GM23248 (cell line): ENCODE measurements at places on chromosomes 2 and 18. TPM values are rescaled to one million over a fixed set of nuclear protein-coding genes. Genes with fewer than 3 reads are reported as not detected.

The BCL2 gene
- 1.0 and 1.5 TPM in 2 replicates for total RNA-seq

The IL37 gene
- not detected in 2 replicates for total RNA-seq

The NPHP1 gene
- total RNA-seq, result 2.0 and 3.1 TPM in 2 replicates

The TUBA3E gene
- not detected in 2 replicates for total RNA-seq

The MC4R gene
- total RNA-seq, result 0.32 TPM in 1 of 2 replicates, not detected in the other

The TMEM169 gene
- under 0.01 TPM in 1 of 2 replicates, not detected in the other for total RNA-seq

The CAPN13 gene
- not detected in 2 replicates for total RNA-seq

The SATB2 gene
- total RNA-seq, result 6.3 and 9.9 TPM in 2 replicates

The FRZB gene
- total RNA-seq, result 0.32 TPM in 1 of 2 replicates, not detected in the other

- H3K27ac ChIP-seq, result no peak overlapping the region
- H3K36me3 ChIP-seq, result no peaks in the 10 kb centered on the region
- no peak overlapping the region for H3K4me3 ChIP-seq
- 0 out of 2 replicates have a peak, but pooled peaks cover 3% of the 10 kb centered on the region for H3K27me3 ChIP-seq
- no peaks in the 10 kb centered on the region for H3K4me1 ChIP-seq
These were observed 220.2 kb upstream of the PIEZO2 start for GRCh38 chr18:11369556-11369955.

GRCh38 chr2:200751786-200752185 lies 59.9 kb upstream of the BZW1 start:
- peaks cover 11% of the 10 kb centered on the region; the same call in 1 of the 2 replicates for H3K4me1 ChIP-seq
- H3K4me3 ChIP-seq, result no peak overlapping the region
- H3K27ac ChIP-seq, result no peak overlapping the region
- H3K27me3 ChIP-seq, result no peaks in the 10 kb centered on the region
- no peaks in the 10 kb centered on the region for H3K36me3 ChIP-seq

GRCh38 chr18:56246916-56247315 lies 391.5 kb downstream of the TXNL1 start:
- no peak overlapping the region for H3K27ac ChIP-seq
- H3K4me3 ChIP-seq, result no peak overlapping the region
- no peak for DNase-seq
- H3K4me1 ChIP-seq, result peaks cover 13% of the 10 kb centered on the region
- H3K27me3 ChIP-seq, result no peaks in the 10 kb centered on the region
- no peaks in the 10 kb centered on the region for H3K36me3 ChIP-seq

GRCh38 chr18:44838971-44839666 lies 158.4 kb downstream of the SETBP1 start:
- no peaks in the 10 kb centered on the region for H3K36me3 ChIP-seq
- no peak overlapping the region for H3K4me3 ChIP-seq
- H3K27me3 ChIP-seq, result no peaks in the 10 kb centered on the region
- peak; percentile 69 for DNase-seq

- H3K27ac ChIP-seq, result no peak overlapping the region
These were observed 8.7 kb downstream of the STK17B start for GRCh38 chr2:196162586-196163175.

- H3K27me3 ChIP-seq, result no peaks in the 10 kb centered on the region
- H3K4me3 ChIP-seq, result no peak overlapping the region
- DNase-seq, result no peak
- no peaks in the 10 kb centered on the region for H3K4me1 ChIP-seq
These were observed 131.5 kb downstream of the TMEM17 start for GRCh38 chr2:62374301-62375112.

GRCh38 chr2:234739061-234739460 lies 212.8 kb upstream of the SH3BP4 start:
- H3K36me3 ChIP-seq, result no peaks in the 10 kb centered on the region
- H3K4me1 ChIP-seq, result no peaks in the 10 kb centered on the region
- no peak overlapping the region for H3K27ac ChIP-seq
- no peak for DNase-seq
- H3K4me3 ChIP-seq, result no peak overlapping the region

DNA sequence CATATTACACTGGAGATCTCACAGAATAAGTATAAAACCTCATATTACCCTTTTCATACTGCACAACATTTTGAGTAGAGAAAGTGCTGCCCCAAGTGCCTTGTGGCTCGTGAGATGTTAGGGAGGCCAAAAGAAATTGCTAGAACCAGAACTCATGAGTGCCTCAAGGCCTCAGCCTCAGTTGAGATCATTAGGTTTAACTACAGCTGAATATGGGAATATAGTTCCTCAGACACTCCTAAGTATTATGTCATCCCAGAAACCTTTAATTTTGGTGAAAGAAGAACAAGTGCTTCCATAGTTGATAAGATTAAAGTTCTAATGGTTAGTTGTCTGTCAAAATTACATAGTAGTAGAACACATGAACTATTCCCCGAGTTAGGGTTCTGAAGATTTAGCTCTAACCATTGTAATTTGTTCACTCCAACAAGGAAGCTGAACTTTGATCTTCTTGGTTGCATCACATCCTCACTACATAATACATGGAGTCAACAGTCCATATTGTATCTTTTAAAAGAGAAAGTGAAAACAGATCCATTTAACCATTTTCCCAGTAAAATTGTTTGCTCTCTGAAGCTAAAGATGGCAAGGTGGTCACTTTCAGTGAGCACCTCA lies 9.6 kb upstream of the AQP4 start:
- H3K4me1 ChIP-seq, result no peaks in the 10 kb centered on the region
- no peaks in the 10 kb centered on the region for H3K27me3 ChIP-seq
- H3K4me3 ChIP-seq, result no peak overlapping the region
- H3K27ac ChIP-seq, result no peak overlapping the region
- no peak for DNase-seq

DNA sequence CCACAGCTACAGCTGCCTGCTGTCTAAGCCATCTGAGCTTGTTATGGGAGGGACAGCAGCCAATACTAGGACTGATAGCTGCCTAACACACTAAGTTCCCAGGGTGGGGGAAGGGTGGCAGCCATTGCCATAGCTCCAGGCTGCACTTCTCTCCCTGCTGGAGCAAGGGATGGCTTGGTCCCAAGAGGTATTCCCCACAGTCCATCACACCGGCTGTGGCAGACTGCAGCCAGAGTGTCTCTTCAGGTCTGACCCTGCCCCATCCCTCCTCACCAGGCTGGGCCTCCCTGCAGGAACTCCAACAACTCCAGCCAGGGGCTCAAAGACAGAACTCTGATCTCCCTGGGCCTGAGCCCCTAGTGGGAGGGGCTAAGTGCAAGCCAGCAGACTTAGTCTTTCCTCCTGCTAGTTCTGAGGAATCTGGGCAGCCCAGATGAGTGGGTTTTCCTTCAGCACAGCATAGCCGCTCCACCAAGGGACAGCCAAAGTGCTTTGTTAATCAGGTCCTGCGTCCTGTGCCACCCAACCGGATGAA lies 632.1 kb downstream of the SOCS6 start:
- no peak overlapping the region for H3K4me3 ChIP-seq
- no peak overlapping the region for H3K27ac ChIP-seq
- no peaks in the 10 kb centered on the region for H3K4me1 ChIP-seq
- H3K27me3 ChIP-seq, result no peaks in the 10 kb centered on the region
- H3K36me3 ChIP-seq, result no peaks in the 10 kb centered on the region
- no peak for DNase-seq

DNA sequence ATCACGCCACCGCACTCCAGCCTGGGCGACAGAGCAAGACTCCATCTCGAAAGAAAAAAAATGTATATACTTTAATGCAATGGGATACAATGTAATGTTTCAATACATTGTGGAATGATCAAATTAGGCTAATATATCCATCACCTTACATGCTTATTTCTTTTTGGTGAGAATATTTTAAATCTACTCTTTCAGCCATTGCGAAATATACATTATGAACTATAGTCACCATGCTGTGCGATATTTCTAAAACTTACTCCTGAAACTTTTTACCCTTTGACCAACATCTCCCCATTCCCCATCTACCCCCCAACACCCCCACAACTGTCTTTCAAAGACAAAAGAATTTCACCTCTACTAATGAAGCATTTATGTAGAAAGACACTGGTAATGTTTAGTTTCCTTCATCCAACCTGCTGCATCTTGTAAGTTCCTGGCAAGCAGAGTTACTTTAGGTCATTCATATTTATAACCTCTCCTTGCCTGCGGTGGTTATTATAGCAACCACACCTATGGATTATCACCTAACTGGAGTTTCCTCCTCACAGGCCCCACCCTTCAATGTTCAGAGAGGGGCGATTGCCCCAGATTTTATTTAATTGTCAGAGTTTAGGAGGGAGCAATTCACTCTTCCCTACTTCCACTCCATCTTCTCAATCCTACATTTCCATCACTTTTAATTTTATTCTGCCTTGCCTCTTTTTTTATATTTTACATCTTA lies 1.2 kb upstream of the ME2 start:
- H3K27me3 ChIP-seq, result no peaks in the 10 kb centered on the region
- H3K27ac ChIP-seq, result peak overlapping the region; percentile 64
- H3K4me1 ChIP-seq, result peaks cover 7% of the 10 kb centered on the region
- peak overlapping the region; percentile 97 for H3K4me3 ChIP-seq

- DNase-seq, result no peak
- no peak overlapping the region for H3K27ac ChIP-seq
- H3K4me3 ChIP-seq, result no peak overlapping the region
- no peaks in the 10 kb centered on the region for H3K36me3 ChIP-seq
- H3K27me3 ChIP-seq, result no peaks in the 10 kb centered on the region
These were observed 38.4 kb upstream of the ID2 start for GRCh38 chr2:8643250-8643995.

GRCh38 chr2:71610671-71611070 lies 157.3 kb downstream of the DYSF start:
- H3K4me3 ChIP-seq, result no peak overlapping the region
- no peaks in the 10 kb centered on the region; the same call in 1 of the 2 replicates for H3K27me3 ChIP-seq
- no peak overlapping the region for H3K27ac ChIP-seq

DNA sequence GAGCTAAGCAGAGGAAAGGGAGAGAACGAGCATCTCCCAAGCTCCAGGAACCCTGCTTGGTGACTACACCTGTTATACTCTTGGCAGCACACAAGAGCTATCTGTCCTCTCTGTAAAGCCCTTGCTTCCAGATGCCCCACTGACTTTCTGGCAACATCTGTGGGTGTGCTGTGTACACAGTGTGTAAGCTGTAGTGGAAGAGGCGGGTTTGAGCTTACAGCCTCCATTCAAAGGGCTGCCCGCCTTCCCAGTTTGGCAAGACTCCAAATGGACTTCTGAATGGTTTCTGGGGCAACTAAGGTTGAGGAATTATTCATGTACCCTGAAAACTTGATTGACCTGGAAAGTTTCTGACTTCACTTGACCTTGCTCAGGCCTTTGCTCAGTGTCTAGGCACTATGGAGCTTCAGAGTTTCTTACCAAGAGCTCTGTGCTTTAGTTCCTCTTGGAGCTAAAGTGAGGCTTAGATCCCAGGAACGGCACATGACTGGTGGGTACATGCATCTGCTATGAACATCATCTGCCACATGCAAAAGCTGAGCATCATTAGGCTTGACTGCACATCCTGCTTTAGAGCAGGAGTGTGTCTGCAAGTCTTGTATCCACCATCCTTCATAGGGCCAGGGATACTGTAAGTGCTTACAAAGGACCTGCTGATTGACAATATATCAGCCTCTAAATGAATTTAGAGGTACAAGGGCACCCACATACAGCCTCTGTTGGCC lies 290.9 kb upstream of the SIX2 start:
- no peaks in the 10 kb centered on the region for H3K4me1 ChIP-seq
- peaks cover 32% of the 10 kb centered on the region for H3K27me3 ChIP-seq
- no peak overlapping the region for H3K4me3 ChIP-seq
- H3K27ac ChIP-seq, result no peak overlapping the region

- no peak overlapping the region for H3K4me3 ChIP-seq
- H3K27me3 ChIP-seq, result no peaks in the 10 kb centered on the region
- no peak overlapping the region for H3K27ac ChIP-seq
- DNase-seq, result no peak
These were observed 153.2 kb upstream of the MYT1L start for GRCh38 chr2:2484301-2484700.

GRCh38 chr2:18526429-18526828 lies 34.0 kb downstream of the RDH14 start:
- DNase-seq, result no peak
- no peaks in the 10 kb centered on the region for H3K27me3 ChIP-seq
- peaks cover 13% of the 10 kb centered on the region for H3K4me1 ChIP-seq
- no peak overlapping the region for H3K4me3 ChIP-seq
- no peaks in the 10 kb centered on the region for H3K36me3 ChIP-seq

DNA sequence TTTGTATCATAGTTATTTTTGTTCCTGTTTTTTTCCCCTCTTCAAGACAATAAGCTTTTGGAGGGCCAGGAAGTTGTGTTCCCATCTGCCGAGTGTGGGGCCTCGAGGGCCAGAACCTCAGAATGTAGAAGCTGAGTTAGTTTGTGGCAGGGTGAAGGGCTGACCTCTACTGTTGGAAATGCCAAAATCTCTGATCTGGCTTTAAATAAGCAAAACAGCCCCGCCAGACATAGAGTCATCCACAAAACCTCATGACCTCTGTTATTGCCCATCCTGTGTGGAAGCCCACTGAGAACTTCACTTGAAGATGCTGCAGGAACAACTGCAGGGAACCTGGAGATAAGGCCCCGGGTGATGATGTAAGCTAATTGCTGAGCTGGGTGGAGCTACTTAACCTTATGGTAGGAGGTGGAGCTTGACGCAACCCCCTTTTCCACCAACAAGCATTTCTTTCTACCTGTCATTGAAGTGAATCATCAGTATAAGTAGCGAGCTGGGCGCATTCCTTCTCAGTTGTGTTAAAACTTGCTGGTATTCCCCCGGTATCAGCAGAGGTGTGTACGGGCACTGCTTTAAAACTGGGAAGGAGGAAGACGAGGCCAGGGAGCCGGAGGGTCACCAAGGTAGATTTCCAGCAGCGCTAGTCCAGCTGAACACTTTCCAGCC lies 177.2 kb downstream of the NEDD4L start:
- H3K4me3 ChIP-seq, result no peak overlapping the region
- H3K27ac ChIP-seq, result peak overlapping the region; percentile 80; the same call in 1 of the 2 replicates
- H3K36me3 ChIP-seq, result no peaks in the 10 kb centered on the region
- DNase-seq, result peak; percentile 27
- H3K27me3 ChIP-seq, result no peaks in the 10 kb centered on the region
- peaks cover 63% of the 10 kb centered on the region for H3K4me1 ChIP-seq

DNA sequence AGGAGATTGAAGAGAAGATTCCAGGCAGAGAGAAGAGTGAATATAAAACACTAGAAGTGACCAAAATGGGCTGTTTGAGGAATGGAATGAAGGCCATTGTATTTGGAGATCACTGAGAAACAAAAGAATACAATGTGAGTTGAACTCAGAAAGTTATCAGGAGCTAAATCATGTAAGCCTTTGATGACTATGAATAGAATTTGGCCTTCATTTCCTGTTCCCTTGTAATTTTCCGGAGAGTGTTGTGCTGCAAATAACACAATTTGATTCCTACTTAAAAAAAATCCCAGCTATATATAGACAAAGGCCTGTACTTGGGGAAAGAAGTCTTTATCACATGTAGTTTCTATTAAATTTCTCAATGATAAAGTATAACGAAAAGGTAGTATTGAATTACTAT lies 33.7 kb upstream of the KYNU start:
- H3K27me3 ChIP-seq, result no peaks in the 10 kb centered on the region
- H3K4me3 ChIP-seq, result no peak overlapping the region
- no peak overlapping the region for H3K27ac ChIP-seq
- no peaks in the 10 kb centered on the region for H3K4me1 ChIP-seq
- DNase-seq, result no peak

- H3K27ac ChIP-seq, result no peak overlapping the region
- no peak overlapping the region for H3K4me3 ChIP-seq
- H3K4me1 ChIP-seq, result peaks cover 20% of the 10 kb centered on the region
- no peak for DNase-seq
- no peaks in the 10 kb centered on the region for H3K36me3 ChIP-seq
These were observed 125.9 kb upstream of the RNF152 start for GRCh38 chr18:62018759-62019041.
